ENCODE measurements at places on chromosomes 1 and 21. TPM values are rescaled to one million over a fixed set of nuclear protein-coding genes. Genes with fewer than 3 reads are reported as not detected.

GART gene
- total RNA-seq: 132 TPM

ZNF593OS gene
- total RNA-seq: not detected

AMY2A gene
- total RNA-seq: 0.28 TPM

RAVER2 gene
- 15.1 TPM for total RNA-seq

MYBPH gene
- not detected for total RNA-seq

SPRR2A gene
- not detected for total RNA-seq

DISC1 gene
- total RNA-seq: 0.36 TPM

ZBTB8A gene
- 6.5 TPM for total RNA-seq

COL24A1 gene
- total RNA-seq: 0.08 TPM

CLEC20A gene
- total RNA-seq: not detected

AADACL3 gene
- not detected for total RNA-seq

Measured in Panc1 (cell line).